ENCODE measurements at places on chromosomes 4 and X.

GRCh38 chr4:180057299-180057721 is 2185.9 kb upstream of the TENM3 start:
- DNase-seq: no peak

GRCh38 chrX:2578864-2579263 is 78.1 kb upstream of the DHRSX start:
- no peak for DNase-seq

DNA sequence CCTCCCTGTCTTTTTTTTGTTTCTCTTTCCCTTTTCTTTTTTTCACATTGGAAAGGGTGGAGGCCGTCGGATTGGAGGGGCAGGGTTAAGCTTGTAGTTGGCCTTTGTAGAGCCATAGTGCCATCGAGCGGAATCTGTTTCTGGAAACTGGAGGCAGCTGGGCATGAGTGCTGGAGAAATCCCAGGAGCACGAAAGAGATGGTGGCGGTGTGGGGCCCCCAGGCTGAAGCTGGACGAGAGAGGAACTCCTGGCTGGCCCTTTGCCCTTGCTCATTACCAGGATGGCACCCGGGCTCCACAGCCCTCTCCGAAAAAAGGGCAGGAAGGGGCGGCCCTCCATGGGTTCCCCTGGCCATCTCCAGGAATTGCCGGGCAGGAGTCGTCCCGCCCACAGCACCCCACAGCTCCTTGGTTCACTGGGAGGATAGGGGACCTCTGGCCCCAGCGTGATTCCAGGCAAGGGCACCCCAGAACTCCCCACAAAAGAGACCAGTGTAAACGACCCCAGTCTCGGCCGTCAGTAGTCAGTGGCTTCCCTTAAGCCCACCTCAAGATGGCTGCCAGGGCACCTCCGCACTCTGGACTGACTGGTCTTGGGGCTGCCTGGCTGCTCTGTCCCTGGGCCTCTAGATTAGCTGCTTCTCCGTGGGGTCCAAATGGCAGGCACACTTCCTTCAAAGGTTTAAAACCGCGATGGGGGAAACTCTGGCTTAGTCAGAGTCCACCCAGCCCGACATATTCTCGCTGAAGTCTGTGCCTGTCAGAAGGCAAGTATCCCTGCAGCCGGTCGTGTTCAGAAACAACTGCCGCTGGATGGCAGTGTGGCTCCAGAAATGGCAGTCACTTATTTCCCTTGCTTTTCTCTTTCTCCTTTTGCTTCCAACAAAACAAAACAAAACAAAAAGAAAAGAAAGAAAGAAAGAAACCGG is 74.1 kb downstream of the NBDY start:
- peak; percentile 68 for DNase-seq

GRCh38 chr4:159416073-159416472 is 313.2 kb downstream of the RAPGEF2 start:
- DNase-seq: no peak

DNA sequence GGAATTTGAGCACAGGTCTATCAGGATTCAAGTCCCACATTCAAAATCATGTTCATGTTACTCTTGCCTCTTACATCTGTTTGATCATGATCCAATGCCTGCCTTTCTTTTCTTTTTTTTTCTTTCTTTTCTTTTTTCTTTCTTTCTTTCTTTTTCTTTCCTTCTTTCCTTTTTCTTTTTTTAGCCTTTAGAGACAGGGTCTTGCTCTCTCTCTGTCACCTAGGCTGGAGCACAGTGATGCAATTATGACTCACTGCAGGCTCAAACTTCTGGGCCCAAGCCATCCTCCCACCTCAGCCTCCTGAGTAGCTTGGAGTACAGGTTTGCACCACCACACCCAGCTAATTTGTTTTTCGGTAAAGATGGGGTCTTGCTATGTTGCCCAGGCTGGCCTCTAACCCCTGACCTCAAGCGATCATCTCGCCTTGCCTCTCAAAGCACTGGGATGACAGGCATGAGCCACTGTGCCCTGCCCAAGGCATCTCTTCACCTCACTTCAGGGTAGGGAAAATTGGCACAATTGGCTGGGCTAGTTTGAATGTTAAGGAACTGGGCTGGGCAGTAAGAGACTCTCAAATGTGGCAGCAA is 359.2 kb downstream of the FBXW7 start:
- DNase-seq: no peak

GRCh38 chrX:44099366-44099765 is 126.2 kb upstream of the NDP start:
- no peak for DNase-seq

DNA sequence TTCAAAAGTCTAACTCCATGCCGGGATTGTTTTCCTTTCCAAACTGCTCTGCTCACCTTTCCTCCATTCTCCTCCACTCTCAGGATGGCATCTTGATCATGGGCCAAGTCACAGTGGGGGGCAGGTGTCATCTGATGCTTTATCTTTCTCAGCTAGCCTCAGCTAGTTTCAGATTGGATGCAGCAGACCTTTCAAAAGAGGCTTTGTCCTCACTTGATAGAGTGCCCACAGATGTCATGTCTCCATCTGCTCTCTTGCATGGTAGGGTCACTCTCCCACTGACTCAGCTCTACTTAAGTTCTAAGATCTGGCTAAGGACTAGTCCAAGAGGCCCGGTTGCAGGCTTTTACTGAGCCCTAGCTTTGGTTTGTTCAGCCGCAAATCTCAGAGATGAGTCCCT is 341.8 kb upstream of the GALNT7 start:
- no peak for DNase-seq

- DNase-seq: no peak
These were observed 227.2 kb downstream of the SNCA start for GRCh38 chr4:89609756-89610155.

DNA sequence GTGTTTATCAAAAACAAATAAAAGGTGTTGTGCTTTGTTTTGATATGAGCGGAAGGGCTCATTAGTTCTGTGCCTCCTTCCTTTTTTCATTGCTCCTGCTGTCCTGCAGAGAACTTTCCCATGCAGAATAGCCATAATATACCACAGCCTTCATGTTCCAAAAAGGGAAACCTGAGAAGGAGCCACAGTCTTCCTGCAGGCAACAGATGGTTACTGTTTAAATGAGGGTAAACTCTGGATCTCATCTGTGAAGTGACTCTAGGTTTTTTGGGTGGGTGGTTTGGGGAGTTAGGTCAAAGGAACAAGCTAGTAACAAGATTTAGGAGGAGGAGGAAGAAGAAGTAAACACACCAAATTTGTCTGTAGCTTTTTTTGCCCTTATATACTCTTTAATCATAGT is 131.8 kb downstream of the BMPR1B start:
- no peak for DNase-seq

GRCh38 chrX:41336447-41336846 is 2.5 kb downstream of the DDX3X start:
- DNase-seq: no peak

DNA sequence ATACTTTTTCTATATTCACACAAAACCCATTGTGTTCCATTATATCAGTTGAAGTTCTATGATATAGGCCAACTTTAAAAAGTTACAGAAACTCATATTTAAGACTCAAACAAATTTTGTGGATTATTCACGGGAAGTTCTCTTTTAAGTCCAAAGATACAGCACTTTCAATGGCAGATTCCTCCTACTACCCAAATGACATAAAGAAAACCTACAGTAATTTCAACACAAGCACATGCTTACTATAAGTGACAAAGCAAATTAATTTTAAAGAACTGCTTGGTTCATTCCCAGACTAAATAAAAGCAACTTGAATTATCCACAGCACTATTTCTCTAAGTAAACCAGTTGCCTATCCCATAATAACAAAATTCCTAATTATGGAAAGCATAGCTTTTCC is 4.1 kb downstream of the PPA2 start:
- DNase-seq: no peak

DNA sequence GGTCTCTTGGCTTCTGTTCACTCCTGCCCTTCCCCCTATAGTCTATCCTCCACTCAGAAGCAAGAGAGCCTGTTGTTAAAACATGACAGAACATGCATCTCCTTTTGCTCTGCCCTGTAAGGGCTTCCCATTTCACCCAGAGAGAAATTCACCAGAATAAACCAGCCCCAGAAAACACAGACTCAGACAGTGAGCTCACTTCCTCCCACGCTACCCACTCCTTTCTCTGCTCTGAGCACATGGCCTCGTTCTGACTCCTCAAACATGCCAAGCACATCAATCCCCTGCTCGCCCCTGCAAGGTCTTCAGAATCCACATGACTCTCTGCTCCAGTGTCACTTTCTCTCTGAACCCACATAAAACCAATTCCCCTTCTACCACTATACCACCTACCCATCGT is 50.4 kb downstream of the MID1 start:
- no peak for DNase-seq

DNA sequence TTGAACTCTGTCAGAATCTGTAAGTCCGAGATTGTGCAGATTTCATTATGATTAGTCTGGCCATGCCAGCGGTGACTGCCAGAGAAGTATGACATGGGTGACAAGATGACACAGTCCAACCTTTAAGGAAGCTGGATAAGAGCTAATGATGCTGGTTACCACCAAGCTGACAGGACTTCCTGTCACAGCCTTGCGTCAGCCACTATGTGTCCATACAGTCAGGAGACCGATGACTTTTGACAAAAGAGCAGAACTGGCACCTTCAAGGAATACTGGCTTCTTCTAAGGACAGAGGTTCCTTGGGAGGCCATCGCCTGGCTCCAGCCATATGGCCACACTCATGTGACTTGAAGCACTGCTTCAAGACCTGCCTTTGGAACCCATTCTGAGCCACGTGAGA is 67.2 kb upstream of the TFDP3 start:
- no peak for DNase-seq

DNA sequence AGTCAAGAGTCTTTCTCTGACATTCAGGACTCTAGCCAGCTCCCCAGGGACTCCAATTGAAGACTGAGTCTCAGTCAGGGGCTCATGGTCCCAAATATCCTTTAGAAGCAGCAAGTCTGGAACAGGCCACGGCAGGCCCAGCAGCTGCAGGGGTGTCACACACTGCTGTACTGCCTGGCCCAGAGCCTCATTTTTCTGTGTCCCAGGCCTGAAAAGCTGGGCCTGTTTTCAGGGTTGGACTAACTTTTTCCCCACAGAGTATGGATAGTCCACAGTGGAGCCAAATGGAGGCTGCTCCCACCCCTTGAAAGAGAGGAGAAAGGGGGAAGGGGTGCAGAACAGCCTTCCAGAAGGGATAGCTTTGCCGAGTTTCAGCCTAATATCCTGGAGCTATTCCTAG is 146.8 kb upstream of the NALF2 start:
- no peak for DNase-seq

- no peak for DNase-seq
These were observed 52.2 kb downstream of the ANK2 start for GRCh38 chr4:113101669-113102068.

DNA sequence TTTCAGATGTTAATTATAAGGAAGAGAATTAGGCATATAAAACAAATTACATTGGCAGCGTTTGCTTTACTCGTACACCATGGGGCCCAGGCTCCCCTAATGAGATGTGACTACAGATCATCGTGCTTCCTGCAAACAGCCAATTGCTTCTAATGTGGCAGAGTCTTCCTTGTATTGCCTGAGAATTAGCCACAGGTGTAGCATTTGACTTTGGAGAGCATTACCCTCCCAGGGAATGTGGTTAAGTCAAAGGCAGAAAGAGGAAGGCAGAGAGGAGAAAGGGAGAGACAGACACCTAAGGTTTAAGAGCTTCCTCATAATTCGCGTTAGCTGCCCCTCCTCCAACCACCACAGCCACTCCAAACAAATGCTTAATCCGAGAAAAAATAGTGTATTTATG is 97.0 kb downstream of the MID1IP1 start:
- DNase-seq: no peak

DNA sequence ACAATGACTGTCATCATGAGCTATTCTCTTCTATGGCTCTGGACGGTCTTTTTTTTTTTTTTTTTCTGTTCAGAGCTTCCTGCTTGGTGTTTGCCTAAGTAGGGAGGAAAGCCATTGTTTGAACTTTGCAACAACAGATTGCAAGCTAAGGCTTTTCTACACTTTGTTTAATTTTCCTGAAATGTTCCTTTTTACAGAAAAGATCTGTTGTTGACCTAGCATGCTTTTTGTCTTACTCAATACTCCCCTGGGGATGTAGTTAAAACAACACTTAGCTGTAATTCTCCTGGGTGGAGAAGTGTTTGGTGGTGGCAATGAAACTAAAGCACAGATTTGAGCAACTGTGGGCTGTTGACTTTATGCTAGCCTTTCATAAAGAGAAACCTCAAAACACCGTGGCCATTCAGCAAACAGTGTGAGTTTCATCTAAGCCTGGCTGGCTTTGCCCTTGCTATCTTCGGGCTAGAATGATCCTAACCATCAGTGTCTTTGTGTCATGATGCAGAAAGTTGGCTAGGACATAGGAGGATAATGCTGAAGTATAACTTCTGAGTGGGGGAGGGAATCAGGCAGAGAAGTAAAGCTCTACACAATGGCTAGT is 110.5 kb downstream of the ANXA3 start:
- DNase-seq: no peak

- DNase-seq: no peak
These were observed 81.3 kb upstream of the LIMCH1 start for GRCh38 chr4:41456559-41457101.

- no peak for DNase-seq
These were observed 273.7 kb downstream of the HNRNPD start for GRCh38 chr4:82099928-82100579.

DNA sequence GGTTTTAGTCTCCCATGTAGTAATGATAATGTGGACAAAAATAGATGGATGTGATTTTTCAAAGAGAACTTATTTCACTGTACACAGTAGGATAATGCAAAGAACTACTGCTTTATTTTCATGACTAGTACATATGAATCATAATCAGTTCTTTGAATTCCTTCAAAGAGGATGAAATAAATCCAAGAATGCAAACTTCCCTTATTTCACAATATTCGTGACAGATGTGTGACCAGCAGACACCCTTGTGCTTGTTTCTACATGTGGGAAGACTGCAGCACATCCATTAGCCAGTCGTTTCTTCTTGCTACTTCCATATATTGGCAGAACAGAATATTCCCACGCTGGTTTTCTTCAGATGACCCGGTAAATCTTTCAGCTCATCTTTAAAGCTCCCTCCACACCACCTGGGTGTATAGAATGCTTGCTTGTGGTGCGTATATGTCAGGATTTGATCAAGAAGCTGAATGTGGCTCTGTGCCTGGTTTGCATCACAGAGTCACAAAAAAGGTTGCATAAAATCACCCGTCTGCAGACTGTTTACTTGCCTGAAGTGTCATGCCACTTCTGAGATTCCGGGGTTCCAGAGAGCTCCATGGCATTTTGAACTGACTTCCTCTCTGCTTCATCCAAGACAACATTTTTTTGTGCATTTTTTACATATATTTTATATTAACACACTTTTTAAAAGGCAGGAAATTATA is 47.7 kb upstream of the FAT4 start:
- no peak for DNase-seq

GRCh38 chr4:35673137-35673536 is 571.2 kb downstream of the ARAP2 start:
- DNase-seq: no peak

- no peak for DNase-seq
These were observed 80.8 kb downstream of the ANKRD50 start for GRCh38 chr4:124631760-124632159.

- DNase-seq: no peak
These were observed 333.7 kb upstream of the KLF3 start for GRCh38 chr4:38330321-38330720.

DNA sequence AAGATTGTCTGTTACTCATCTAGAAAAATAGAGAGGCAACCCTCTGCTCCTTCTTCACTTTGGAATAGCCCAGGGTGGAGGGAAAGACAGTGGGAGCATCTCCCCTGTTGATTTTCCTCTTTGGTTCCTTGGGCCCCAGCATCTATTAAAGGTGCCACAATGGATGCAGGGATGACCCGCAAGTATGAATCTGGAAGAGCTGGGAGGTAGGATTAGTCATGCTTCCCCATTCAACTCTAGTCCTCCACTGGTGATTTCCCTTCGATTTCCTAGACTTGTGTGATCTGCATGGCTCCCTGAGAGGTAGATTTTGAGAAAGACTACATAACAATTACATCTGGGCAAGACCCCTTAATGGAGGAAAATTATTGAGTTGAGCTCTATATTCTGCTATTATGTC is 127.8 kb downstream of the MAGEE1 start:
- DNase-seq: no peak

All from naive B cell (primary cell).